Activated T-cell treated with anti-CD3 and anti-CD28 coated beads for 24 hours (primary cell): ENCODE measurements at places on chromosomes 7 and 10.

DNA sequence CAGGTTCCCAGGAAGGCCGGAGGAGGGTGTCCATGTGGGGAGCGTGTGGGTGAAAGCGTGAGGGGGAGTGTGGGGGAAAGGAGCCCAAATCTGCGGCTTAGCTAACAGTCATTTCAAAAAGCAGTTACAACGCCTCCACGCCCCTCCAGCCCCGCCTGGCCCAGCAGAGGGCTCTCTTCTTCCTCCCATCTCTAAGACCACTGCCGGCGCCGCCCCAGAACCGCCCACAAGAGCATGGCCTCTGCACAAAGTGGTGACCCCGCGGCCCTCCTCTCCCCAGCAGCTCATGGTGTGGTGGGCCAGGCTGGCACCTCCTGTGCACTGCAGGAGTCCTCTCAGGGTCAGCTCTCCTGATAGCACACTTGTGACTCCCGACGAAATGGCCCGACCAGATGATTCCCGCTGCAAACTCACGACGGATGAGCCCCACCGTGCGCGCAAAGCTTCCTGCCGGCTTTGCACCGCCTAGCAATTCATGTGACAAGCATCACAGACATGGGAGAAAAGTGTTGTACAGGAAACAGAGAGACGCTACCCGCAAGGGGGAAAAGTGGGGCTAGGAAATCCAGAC, 12.4 kb upstream of the HUS1 start:
- peak; percentile 78 for DNase-seq

DNA sequence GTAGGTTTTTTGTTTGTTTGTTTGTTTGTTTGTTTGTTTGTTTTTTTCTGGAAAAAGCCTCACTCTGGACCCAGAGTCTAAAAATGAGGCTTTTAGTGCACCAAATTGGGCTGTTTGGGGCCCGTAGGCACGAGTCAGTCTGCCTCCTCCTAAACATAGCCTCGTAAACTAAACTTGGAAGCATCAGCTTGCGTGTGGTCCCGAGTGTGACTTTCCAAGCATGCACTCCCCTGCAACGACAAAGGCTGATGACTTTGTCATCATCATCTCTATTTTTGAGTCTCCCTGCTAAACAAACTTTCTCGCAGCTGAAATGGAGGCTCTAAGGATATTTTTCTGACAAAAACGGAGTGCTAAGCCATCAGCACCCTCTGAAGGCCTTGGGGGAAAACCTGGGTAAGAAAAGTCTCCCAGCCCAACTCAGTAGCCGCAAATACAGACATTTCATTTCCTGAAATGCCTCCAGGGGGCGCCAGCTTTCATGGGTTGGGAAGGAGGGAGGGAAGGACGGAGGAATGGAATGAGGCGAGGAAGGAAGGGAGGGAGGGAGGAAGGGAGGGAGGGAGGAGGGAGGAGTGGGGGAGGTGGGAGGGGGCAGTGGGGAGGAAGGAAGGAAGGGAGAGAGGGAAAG, 245.9 kb downstream of the KCNMA1 start:
- no peak for DNase-seq

GRCh38 chr10:97298223-97298571, 5.8 kb upstream of the ARHGAP19 start:
- DNase-seq, result no peak

DNA sequence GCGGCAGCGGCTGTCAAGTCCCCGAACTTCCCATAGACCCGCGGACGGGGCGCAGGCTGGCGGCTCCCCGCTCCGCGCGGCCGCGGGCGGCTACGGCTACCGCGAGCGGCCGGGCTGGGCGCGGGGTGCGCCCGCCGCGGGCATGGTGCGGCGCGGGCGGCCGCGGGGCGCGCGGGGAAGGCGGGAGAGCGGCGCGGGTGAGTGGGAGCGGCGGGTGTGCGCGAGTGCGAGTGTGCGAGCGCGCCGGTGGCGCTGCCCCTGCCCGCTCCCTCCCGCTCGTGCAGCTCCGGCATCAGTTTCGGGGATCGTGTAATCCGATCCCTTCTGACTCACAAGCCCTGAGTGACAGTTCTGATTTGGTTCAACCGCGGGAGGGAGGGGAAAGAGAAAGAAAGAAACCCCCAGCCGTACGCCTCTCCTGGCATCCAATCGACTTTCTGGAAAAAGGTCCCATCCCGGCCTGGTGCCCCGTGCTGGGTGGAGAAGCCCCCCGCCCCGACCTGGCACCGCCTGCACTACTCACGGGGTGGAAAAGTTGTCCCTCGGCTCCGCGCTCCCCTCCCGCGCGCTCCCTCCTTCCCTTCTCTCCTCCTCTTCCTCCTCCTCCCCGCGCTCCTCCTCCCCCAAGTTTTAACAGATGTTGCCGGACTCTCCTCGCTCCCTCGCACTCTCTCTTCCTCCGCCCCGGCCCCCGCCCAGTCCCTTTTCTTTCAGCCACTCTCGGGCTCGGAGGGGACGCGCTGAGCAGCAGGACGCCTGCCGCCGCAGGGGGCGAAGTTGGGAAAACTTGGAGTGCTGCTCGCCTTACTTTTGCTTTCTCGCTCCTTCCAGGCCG, at the start of gene GLI3:
Gene GLI3 (minus strand): TSS at position 234 of the 835 bp plus-strand sequence. CDS start 13,956 bp downstream, outside the sequence.
- no peak for DNase-seq

DNA sequence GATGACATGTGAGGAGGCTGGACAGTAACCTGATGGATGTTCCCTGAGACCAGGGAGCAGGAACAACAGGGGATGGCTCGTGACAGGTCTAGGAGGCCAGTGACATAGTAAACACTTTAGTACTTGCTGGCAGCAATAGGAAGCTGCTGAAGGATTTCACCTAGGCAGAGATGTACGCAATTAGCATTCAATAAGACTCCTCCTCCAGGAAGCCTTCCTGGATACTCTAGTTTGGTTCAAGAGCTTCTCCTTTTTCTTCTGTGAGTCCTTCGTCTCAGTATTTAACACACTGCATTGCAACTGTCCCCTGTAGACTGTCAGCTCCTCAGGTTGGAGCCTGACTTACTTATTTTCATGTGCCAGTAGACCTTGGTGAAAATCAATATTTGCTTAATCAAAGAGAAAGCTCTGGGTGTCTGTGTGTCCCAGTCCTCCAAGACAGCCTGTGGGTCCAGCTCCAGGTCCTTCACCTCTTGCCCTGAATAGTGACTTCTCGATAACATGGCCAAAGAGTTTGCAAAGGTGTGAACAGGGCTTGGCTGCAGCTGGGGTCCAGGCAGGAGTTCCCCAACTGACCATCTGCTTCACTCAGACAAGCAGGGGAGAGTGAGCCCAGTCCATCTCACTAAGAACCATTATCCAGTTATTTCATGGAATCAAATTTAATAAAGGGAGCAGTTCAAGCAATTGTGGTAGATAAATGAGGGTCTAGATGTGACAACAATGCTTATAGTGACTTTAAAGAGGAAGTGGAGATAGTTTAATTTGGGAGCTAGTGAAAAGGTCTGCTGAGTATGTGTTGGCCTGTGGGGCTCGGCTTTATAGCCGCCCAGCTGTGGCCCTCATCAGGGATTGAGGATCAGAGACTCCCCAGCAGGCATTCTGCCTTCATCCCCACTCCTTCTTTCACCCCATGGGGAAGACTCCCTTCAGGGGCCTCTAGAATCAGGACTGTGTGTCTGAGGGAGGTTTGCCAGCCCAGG, 9.4 kb downstream of the TMEM273 start:
- DNase-seq, result no peak

- DNase-seq, result no peak
These were observed 6.9 kb downstream of the THNSL1 start for GRCh38 chr10:25023278-25023677.
